ENCODE measurements at places on chromosomes 3 and 15.

DNA sequence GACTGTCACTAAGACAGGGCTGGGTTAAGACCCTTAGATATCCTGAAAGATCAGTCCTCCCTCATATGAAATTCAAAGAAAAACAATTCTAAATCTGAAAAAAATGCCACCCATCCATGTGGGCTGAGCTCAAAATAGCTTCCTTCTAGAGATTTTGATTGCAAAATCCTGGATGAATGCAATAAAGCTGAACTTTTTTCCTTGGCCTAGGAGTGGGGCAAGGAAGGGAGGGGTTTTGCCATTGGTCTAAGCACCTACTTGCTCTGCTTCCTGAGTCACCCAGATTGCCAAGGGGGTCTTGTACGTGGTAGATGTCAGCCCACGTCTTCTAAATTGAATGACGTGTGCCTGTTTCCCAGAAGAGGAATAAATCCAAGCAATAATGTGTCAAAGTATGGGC lies 15.3 kb upstream of the SMAD3 start:
- no peak for DNase-seq

GRCh38 chr3:42043099-42043813 lies 47.9 kb upstream of the TRAK1 start:
- DNase-seq: no peak

DNA sequence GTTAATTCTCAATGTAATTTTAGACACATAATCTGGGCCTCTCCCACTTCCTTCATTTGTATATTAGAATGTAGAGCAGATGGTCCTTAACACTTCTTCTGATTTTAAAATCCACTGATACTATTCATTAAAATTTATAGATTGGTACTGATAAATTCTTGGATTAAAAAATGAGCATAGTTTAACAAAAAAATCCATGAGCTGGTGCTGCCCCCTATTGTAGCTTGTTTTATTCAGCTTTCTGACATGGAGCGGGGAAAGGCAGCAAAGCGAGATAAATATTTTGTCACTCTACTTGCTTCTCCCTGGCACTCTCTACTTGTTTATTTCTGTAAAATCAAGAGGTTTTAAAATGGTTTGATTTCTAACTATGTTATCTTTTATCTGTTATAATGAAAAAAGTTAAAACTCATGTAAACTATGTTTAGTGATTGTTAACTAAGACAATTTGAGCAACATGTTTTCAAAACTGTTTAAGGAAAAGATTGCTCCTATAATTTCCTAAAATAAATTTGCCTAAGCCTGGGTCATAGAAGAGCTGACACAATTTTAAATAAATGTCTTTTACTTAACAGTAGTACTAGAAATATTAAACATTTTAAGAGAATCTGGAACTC lies 26.5 kb upstream of the PLOD2 start:
- DNase-seq: no peak

GRCh38 chr15:70341566-70341965 lies 243.8 kb upstream of the TLE3 start:
- no peak for DNase-seq

DNA sequence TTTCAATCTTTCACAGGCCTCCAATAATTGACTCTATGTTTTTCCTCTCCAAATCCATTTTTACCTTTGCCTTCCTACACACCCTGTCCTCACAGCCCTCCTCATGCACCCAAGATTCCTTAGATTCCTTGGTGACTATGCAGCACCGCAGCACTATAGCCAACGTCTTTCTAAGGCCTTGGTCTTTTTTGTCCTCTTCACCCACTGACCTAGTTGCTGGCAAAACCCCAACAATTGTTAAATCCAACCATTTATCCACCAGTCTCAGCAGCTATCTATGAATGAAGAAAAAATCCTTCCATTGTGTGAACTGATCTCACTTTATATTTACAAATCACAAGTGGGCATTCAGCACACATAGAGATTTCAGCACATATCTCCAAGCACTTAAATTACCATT lies 203.9 kb downstream of the VGLL3 start:
- DNase-seq: no peak

DNA sequence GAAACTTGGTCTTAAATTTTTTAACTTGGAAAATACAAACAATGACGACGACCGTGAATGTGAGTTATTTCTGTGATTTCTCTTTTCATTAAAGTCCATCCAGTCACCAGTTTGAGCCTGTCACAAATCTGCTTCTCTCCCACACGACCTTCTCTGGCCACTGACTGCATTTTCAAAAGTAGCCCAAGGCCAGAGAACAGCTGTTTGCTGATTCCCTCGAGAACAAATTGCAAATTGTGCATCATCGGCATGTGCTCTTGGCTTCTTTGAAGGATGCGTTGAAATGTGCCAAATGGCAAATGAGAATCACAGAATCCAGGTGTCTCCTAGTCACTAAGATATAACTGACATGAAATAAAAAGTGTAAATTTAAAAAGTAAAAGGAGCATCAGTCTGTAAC lies 106.4 kb downstream of the AQP9 start:
- no peak for DNase-seq

GRCh38 chr15:91882858-91883586 lies 29.5 kb downstream of the SLCO3A1 start:
- no peak for DNase-seq
